ENCODE measurements at places on chromosomes 3 and 15.

DNA sequence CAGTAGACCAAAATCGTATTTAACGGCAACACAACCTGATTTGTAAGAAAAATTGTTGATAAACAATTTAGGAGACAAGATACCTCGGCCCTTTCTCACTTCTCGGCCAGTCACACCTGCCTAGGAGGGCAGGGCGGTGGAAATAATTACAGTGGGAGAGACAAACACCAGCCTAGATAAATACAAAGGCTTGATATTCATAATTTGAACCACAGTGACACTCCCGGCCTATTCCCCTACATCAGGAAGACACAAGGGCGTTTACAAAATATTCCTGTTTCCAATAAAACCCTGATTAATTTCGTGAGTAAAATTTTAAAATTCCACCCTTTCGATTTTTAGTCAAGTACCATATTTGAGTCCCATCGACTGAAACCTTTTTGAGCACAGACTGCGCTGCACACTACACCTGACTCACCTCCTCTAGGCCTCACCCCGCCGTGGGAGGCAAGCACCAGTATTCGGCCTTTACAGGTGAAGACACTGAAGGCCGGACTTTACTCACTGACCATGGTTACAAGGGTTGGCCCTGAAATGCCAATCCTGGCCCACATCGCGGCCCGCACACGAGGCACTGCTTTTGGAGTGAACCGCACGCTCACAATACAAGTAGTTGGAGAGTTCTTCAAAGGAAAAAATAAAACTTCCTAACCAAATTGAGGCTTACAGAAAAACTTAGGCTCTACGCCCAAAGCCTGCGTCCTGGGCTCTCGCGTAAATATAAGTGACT is 794 bp downstream of the ARPP19 start:
- DNase-seq = peak; percentile 24

DNA sequence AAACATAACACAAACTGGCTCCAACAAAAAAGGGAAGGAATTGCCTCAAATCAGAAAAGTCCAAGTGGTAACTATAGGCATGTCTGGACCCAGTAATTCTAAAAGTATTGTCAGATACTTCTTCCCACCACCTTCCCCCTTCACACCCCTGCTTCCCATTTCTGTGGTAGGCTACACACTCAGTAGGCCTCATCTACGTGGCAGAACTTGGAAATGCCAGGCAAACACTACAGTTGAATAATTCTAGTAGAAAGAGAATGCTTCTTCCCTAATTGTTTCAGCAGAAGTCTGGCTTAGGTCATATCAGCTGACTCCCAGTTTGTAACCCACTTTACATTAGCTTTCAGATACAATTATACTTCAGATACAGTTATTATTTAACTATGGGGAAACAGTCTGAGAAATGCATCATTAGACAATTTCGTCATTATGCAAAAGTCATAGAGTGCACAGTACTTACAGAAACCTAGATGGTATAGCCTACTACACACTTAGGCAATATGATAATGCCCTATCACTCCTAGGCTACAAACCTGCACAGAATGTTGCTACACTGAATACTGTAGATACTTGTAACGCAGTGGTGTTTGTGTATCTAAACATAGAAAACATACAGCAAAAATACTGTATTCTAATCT is 6.4 kb downstream of the SETMAR start:
- no peak for DNase-seq

- DNase-seq = no peak
These were observed 271.6 kb downstream of the FHIT start for GRCh38 chr3:60979461-60980341.

DNA sequence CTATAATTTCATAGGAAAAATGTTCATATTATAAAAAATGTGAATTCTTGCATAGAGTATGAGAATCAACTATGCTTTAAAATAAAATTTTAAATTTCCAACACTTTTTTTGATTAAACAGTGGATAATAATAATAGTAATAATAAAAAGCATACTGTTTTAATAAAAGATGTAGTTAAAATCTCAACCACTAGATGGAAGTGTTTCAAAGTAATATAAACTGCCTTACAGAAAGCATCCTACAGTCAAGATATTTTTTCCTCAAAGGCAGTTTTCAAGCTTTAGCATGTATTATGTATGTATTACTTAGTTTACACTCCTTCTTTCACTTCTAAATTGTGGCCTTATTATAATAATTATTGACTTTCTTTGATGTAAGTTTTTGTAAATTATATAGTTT is 217.5 kb downstream of the CHL1 start:
- DNase-seq = no peak

DNA sequence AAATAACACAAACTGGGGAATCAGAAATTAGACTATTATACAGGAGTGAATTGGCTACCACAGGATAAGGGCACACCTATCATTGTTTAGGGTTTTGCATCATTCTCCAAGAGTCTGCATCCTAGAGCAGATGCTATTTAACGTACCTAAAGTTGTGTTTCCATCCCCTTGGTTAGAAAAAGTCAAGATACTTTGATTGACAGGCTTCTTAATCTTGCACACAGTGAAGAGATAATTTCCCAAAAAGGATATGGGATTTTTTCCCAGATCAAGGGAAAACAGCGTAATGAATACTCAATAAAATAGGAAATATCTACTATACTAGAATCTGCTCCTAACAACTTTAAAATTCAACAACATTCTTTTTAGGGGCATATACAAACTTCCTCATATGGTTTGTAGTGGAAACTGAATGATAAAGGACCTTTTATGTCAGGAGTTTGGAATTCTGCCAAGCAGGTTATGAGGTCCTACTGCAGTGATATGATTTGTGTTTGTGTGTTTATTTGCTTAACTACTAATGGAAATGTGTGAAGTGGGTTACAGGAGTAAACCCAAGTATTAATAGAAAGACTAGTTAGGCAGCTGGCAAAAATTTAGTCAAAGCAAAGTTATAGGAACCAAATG is 124.1 kb upstream of the MME start:
- DNase-seq = no peak

GRCh38 chr3:36891701-36892160 is 53.1 kb downstream of the TRANK1 start:
- DNase-seq = no peak

DNA sequence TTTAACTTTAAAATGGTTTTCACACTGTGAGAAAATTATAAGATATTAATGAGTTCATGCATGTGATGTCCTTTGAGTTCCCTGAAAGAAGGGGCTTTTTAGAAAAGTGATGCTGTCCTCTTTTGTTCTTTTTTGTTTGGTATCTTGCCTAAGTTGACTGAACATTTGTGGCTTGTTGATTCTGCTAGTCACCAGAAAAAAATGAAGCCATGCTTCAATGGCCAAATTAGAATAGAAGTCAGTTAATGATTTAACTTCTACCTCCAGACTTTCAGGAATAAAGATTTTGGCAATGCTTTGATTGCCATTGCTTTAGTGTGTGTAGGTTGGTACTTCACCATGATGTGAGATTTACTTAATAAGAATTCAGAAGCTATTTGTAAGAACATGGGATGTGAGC is 260.6 kb upstream of the NECTIN3 start:
- no peak for DNase-seq

DNA sequence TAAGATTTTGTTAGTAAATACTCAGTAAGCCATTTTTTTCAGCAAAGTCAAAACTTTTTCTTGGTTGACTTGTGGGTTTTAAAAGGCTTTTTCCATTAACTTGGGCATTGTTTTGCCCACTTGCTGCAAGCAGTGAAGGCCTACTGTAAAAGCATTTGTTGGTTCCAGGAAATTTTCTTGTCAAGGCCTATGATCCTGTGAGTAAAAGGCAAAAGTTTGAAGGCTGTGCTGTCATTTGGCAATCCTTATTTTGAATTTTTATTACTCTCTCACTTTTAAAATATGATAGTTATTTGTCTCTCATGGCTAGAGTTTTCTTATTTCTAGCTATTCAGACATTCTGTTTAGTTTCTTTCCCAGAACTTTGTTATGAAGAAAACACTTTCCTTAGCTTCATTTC is 13.0 kb downstream of the P2RY12 start:
- DNase-seq = no peak

- DNase-seq = no peak
These were observed 87.9 kb downstream of the CHST2 start for GRCh38 chr3:143207338-143207961.

GRCh38 chr3:171116365-171116764 is 89.8 kb upstream of the SLC2A2 start:
- DNase-seq = no peak

DNA sequence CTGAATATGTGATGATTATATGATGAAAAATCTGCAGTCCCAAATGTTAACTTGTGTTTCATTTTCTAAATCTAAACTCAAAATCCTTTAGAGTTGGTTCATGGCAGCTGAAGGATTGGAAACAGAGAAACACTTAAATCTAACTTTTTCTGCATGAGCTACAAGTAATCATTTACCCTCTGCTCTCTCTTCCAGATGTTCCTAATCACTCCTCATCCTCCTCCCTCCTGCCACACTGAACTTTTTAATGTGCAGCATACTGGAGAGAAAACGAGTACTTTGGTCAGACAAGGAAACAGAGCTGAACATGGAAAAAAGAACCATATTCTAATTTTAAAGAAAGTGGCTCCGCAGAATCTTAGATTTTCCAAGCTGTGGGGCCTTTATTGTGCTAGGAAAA is 321.2 kb upstream of the COL8A1 start:
- DNase-seq = no peak

DNA sequence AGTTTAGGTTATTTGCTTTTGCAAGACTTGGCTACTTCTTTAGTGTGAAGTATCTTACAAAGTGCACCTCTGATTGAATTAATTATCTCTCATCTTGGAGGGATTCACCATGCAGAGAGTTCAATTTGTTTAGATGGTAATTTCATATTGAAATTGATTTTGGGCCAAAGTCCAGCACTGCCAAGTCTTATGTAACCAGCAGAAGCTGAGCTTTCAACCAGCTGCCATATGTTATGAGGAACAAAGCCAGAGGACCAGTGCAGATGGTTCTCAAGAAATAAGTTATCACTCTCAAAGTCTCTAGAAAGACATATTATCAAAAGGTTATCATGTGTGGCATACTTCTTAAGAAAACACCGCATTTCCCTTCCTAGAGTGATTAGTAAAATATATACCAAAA is 29.0 kb downstream of the ABHD6 start:
- no peak for DNase-seq

DNA sequence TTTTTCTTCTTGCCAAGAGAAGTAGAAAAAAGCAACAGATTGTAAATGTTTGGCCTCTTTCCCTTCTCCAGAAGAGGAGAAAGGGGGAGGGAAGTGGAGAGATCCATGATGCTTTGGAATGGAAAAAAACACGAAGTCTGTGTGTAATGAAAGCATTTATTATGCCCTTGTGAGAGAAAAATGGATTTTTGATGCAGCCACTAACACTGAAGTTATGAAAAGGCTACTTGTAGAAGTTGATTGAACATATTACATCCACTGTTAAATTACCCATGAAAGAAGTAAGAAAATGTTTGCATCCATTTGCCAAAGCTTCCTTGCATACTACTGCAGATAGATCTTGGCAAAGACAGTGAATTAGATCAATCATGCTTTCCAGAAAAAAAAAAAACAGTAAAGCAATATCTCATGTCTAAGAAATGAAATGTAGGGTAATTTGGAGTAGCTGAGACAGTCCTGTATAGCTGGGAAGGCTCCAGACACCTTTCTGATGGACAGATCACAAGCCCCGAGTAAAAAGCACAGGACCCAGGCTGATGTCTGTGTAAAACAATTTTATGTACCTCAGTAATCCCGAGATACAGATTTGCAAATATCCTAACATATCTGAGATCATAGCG is 295.5 kb downstream of the PLOD2 start:
- no peak for DNase-seq

DNA sequence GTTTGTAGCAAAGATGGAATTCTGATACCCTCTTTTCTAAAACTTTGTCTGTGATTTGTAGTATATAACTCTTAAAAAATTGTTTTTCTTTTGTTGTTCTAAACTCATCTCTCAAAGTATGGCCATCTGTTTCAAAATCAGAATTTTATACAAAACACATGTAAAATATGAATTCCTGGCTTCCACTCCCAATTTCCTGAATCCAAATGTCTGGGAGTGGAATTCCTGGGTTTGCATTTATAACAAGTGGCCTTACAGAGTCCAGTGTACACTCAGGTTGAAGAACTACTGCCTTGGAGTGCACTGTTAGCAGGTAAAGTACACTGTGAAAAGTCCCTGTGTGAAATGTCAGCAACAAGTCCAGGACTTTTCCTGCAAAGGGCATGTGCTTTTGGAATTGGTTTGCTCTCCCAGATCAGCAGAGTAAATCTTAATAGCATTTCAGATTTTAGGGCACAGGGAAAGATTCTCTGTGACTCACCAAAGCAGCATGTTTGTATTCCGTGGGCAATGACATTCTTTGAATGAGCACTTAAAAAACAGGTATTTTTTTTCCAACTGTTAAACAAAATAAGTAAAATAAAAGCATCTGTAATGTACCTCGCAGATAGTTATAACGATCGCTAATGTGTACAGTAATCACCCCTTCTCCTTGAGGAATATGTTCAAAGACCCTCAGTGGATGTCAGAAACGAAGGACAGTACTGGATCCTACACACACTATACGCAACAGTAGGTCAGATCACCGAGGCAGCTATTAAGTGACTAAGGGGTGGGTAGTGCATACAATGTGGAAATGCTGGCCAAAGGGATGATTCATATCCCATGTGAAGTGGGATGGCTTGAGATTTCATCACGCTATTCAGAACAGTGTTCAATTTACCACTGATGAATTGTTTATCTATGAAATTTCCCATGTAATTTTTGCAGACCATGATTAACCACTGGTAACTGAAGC is 2.0 kb upstream of the CLDN16 start:
- no peak for DNase-seq

GRCh38 chr3:123712077-123712860 is 127.4 kb upstream of the HACD2 start:
- no peak for DNase-seq

DNA sequence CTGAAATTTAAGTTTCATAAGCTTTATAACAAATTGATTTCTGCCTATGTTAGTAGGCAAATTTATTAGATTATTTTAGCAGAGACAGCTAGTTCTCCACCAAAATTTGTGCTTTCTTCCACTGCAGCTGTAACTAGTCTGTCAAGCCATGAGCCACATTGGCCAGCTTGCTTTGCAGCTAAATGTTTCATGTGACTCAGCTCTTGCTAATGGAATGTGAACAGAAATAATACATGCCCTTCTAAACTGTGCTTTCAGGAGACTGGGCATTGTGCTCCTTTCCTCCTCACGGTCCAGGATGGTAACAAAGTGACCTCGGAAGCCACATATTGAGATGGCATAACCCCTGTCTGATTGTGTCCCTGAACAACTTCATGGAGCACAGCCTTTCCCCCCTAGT is 51.3 kb upstream of the KPNA4 start:
- no peak for DNase-seq

- no peak for DNase-seq
These were observed 117.3 kb upstream of the PRR20G start for GRCh38 chr3:127405010-127405598.
